Occipital lobe (tissue), 3 donors: ENCODE measurements at places on chromosomes 2 and 18. TPM values are rescaled to one million over a fixed set of nuclear protein-coding genes. Genes with fewer than 3 reads are reported as not detected.

Gene HOXD13
- not detected for total RNA-seq

Gene NR4A2
- 7.8 TPM for total RNA-seq

Gene TTC27
- 29.0 TPM for total RNA-seq

Gene ANKRD62
- 0.16 TPM for total RNA-seq

Gene ARL4C
- total RNA-seq = 50.2 TPM

Gene KIAA1328
- total RNA-seq = 28.5 TPM

Gene TWIST2
- total RNA-seq = 0.16 TPM

Gene POTEC
- not detected for total RNA-seq

Gene CHST9
- 3.1 TPM for total RNA-seq

Gene GPR17
- total RNA-seq = 6.1 TPM

Gene DSG1
- total RNA-seq = 0.16 TPM

DNA sequence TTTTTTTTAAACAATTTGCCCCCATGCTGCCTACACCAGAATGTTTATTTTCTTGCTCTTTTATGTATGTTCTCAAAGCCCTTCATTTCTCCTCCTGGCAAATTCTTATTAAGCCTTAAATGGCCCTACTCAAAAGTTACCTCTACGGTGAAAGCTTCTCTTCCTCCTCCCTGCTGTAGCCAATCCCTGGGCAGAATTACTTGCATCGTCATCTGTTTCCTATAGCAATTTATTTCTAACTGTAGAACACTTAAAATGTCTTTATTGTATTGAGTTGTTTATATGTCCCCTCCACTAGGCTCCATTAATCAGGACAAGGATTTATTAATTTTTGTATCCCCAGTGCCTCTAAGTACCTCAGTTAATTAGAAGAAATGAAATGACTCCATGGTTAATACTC lies 2.5 kb upstream of the RAD51AP2 start:
- DNase-seq = no peak

DNA sequence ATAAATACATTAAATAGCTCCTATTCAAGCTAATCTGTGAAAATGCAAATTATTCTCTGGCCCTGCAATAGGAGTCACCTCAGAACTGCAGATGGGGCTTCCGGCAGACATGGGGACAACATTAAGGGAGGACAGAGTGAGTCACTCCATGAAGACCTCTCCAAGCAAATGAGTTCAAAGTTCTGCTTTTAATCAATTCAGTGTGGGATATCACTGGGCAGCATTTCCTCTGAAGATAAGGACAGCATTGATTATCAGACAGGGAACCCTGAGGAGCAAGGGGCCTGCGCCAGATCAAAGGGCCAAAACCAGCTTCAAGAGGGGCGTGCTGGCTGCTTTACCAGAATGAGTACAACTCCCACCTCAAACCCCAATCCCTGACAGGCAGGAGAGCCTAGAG lies 356.9 kb upstream of the KLHL29 start:
- DNase-seq = no peak

DNA sequence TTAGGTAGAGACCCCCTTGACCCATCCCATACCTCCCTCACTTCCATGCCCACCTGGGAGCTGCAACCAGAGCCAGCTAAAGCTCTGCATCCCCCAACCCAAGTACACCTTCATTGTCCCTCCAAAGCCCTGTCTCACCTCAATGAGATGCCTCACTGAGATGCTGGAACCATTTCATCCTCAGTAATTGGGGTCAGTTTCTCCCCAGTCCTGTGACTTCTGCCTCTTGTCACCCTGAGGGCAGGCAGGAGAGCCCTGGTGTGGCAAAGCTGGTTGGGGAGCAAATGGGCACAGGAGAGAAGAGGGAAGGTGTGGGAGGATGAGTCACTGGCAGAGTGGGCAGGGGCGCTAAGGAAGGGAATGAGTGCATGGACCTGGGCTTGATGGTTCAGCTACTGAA lies 27.9 kb upstream of the NT5DC4 start:
- no peak for DNase-seq

DNA sequence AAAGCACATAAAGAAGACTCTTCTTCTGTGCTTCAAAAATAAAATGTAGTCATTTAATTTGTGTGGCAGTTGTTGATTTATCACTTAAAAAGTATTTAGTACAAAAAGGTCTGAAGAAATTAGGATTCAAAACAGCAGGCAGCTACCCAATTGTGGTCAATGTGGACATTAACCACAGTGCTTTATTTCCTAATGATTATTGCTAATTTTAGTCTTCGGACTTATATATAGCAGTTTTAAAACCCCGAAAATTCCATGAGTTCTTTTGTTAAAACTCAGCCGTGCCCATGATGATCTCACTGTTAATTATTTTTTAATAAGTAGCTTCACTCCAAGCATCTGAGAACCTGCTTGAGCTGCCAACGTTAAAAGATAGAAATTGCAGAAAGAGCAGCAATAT lies 594.3 kb downstream of the STK39 start:
- no peak for DNase-seq

GRCh38 chr18:63002305-63002704 lies 287.0 kb downstream of the PHLPP1 start:
- no peak for DNase-seq

- DNase-seq = no peak
These were observed 402.8 kb upstream of the SYT4 start for GRCh38 chr18:43680096-43680495.

GRCh38 chr2:122491011-122491410 lies 735.6 kb downstream of the TSN start:
- no peak for DNase-seq

GRCh38 chr2:4674007-4674406 lies 970.6 kb downstream of the DCDC2C start:
- DNase-seq = no peak

- DNase-seq = no peak
These were observed at the start of gene FSIP2 for GRCh38 chr2:185738679-185739472. Gene FSIP2, plus strand, starts transcription at chr2:185738804. Its CDS starts 91 bp downstream, at chr2:185738895.

GRCh38 chr2:43190311-43191052 lies 35.9 kb downstream of the ZFP36L2 start:
- no peak for DNase-seq

DNA sequence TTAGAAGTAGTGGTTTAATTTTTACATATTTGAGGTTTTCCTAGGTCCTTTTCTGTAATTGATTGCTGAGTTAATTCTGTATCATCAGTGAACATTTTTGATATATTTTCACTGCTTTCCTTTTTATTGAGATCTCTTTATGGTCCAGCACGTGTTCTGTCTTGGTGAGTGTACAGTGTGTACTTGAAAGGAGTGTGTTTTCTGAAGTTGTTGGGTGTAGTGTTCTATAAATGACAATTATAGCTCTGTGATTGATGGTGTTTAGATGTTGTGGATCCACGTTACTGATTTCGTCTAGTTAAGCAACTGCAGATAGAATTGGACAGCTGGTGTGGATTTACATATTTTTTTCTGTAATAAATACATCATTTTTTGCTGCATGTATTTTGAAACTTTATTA lies 32.7 kb downstream of the AGFG1 start:
- DNase-seq = no peak

GRCh38 chr2:133675-134593 lies 87.6 kb upstream of the FAM110C start:
- no peak for DNase-seq

DNA sequence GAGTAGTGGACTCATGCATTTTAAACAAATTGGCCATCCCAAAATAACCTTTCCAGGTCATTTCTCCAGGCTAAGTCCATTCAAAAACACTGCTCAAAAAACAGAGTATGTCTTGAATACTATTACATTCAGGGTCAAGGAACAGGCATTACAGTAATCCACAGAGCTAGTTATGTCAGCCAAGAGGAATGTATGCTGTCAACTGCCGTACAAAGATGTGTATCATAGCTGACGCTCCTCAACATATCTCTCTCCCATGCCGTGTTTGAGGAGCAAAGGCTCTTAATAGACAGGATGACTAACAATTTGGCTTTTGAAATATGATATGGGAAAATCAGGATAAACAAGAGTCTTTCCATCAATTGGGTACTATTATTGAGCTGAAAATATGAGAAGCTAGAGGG lies 68.8 kb upstream of the KCTD1 start:
- no peak for DNase-seq

DNA sequence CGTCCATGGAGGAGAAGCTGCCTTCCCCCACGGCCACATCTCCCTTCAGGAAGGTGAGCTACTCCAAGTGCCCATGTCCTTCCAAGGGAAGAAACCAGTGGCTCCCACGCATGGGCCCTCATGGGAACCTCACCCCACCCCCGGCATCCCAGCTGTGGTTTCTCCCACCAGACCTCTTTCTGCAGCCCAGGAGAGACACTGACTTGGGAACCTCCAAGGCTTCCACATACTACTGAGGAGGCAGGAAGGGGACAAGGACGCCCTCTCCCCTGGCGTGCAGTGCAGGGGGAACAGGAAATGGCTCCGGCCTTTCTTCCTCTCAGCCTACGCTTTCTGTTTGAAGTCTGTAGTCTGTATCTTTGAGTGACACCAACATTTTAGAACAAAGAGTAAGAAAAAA lies 104.5 kb upstream of the EPC2 start:
- DNase-seq = no peak

GRCh38 chr2:196480653-196481323 lies 158.7 kb upstream of the CCDC150 start:
- no peak for DNase-seq
